WTC11 (cell line): ENCODE measurements at places on chromosomes 2 and 18. TPM values are rescaled to one million over a fixed set of nuclear protein-coding genes. Genes with fewer than 3 reads are reported as not detected.

DNA sequence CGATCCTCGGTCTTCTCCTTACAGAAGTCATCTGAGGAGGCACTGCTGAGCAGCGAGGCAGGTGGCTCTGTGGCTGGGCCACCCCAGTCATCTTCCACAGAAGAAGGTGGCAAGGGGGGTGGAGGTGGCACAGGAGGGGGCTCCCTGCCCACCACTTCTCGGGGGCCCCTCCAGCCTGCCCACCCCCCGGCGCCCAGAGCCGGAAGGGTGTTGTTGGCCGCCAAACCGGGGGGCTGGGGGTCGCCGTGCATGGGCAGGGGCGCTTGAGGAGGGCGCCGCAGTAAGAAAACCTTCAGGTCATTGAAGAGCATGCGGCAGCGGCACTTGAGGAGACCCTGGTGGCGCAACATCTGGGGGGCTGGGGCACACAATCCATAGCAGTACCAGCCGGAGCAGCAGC lies 2.5 kb downstream of the MARCHF4 start:
- DNase-seq: no peak

Gene ZDBF2
- 15.6 to 16.1 TPM (median 16.0 TPM) in 3 replicates for total RNA-seq

Gene REG3G
- total RNA-seq: 0.20 to 0.39 TPM (median 0.30 TPM) in 3 replicates

Gene C1GALT1C1L
- total RNA-seq: 0.16 to 0.46 TPM (median 0.44 TPM) in 3 replicates

DNA sequence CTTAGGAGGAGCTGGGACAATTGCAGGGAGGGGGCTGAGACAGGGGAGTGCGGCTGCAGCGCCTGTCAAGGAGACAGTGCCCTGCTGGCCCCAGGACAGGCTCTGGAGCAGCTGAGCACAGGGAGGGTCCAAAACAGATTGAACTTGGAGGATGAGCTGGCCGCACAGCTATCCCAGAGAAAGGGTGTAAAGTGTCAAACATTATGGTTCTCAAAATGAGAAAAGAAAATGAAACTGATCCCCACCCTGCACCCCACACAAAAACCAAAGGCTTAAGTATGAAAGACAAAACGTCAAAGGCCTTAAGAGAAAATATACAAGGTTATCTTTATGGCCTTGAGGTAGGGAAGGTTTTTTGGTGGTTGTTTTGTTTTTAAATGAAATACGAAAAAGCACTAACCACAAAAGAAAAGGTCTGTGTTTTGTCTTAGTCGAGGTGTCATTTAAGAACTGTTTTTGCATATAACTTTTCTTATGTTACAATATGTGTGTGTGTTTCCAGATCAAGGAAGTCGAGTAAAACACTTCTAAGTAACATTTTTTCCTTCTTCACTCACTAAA lies 111.8 kb downstream of the HDAC4 start:
- DNase-seq: no peak

GRCh38 chr2:205405752-205406151 lies 276.5 kb upstream of the NRP2 start:
- DNase-seq: no peak

GRCh38 chr2:71907503-71907902 lies 240.2 kb downstream of the CYP26B1 start:
- DNase-seq: no peak

DNA sequence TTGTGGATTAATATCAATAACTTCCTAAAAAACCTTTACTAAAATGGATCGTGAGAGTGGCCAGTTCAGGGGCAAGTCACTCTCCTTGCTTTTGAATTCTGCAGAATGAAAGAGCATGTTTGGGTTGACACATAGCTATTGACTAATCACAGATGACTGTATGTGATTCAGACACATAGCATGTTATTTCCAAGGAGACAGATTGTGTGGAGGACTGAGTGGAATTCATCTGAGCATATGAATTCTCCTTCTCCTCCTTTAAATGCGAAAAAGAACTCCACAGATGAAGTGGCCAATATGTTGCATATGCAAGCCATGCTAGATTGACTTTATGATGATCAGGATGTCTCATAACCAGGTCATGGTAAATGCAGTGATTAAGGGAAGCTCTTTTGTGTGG lies 249.4 kb upstream of the FAM98A start:
- no peak for DNase-seq

Gene SCYGR1
- not detected in 3 replicates for total RNA-seq

- peak; percentile 73 for DNase-seq
These were observed 817 bp downstream of the DSC2 start for GRCh38 chr18:31101183-31102024.

GRCh38 chr18:46706968-46707367 lies 49.9 kb downstream of the ST8SIA5 start:
- DNase-seq: no peak

Gene PRSS56
- total RNA-seq: not detected in 3 replicates

GRCh38 chr2:139924070-139924469 lies 1143.9 kb upstream of the NXPH2 start:
- DNase-seq: no peak

DNA sequence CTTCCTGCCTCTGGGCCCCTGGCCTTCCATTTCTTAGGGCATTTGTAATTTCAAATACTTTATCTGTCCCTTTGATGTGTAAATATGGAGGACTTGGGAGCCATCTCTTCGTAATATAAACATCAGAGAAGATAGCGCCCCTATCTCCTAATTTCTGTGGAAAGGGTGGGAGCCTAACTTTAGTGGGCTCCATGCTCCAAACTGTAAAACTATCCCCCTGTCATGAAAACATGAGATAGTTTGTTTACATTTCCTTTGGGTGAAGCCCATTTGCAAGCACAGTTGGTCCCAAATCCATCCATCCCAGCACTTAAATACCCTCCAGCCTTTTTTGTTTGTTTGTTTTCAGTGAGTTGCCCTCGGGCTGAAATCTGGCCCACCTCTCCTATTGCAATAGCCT lies 782.6 kb upstream of the FSHR start:
- DNase-seq: no peak

DNA sequence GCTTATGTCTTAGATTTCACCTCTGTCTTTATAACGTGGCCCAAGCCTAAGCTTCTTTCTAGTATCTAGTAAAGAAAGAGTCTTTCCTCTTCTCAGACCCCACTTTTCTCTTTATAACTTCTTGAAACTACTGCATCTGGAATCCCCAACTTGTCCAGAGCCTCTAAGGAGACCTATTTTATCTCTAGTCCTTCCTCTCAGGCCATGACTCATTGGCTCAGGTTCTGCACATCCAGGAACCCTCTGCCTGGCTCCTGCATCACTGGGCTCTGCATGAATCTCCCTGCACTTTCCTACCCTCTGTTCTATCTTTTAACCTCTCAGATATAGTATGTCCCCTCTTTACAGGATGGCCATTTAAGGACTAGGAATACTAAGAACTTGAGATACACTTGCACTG lies 124.7 kb downstream of the DNAH6 start:
- DNase-seq: no peak

DNA sequence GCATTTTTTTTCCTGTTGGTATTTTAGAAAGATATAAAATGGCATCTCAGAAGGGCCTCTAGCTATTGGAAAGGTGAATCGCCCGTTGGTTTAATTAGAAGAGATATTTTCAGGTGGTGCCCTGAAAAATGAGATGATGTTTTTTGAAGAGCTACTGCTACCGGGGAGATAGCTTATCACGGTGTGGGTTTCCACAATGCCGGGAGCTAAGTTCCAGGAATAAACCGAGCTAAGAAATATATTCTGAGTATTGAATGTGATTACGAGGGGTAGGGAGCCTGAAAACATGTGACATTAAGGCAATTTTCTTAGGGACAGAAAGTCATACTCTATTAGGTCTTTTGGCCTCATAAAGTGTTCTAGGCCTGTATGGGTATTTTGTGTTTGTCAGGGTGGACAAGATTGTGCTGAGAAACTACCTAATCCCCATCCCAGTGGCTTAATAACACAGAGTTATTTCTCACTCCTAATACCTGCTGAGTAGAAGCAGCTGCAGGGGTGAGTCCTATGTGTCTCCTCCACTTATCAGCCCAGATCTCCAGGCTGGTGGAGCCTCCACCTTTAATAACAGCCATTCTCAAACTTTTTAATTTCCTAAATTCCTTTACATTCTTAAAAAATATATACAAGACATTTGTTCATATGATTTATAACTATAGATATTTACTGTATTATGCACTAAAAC lies 150.2 kb downstream of the LRRTM1 start:
- no peak for DNase-seq

DNA sequence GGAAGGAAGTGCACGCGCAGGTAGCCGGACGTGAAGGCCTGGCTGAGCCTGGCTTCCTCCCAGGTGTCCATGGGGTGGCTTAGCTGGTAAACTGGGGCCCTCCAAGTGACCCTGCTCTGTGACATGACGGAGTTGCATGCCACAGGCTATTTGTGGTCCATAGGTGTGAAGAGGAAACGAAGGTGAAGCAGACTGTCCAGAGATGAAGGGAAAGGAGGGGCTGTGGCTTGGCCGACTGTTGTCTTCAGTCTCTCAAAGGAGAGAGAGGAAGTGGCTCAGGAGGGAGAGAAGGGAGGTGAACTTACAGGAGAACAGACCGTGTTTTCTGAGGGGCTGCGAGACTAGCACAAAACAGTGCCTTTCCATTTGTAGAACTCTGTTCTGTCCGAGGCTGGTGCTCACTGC lies 19.3 kb downstream of the INPP5D start:
- no peak for DNase-seq

DNA sequence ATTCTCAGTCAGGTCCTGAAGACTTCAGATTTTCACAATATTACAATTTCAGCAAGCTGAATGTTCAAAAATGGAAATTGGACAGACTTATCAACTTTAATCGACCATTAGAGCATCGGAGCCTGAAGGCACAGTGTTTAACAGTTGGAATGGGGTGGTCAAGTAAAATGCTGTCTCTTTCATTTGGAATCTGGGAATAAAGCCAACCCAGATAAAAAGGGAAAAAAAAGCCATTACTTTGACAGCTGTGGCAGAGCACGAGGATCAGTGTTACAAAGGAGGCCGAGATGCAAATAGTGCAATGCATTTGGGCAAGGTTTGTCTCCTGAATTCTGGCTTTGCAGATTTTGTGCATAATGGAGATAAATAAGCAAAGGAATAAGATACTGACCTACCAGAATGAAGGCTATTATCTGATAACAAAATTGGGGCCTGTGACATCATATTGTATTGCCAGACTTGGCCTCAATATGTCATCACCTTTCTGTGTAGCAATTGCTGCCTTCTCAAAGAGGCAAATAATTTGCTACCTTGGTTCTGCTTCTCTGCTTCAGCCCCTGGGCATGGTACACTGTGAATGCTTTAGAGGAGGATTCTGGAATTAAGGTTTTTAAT lies 277.5 kb upstream of the KLHL29 start:
- no peak for DNase-seq

DNA sequence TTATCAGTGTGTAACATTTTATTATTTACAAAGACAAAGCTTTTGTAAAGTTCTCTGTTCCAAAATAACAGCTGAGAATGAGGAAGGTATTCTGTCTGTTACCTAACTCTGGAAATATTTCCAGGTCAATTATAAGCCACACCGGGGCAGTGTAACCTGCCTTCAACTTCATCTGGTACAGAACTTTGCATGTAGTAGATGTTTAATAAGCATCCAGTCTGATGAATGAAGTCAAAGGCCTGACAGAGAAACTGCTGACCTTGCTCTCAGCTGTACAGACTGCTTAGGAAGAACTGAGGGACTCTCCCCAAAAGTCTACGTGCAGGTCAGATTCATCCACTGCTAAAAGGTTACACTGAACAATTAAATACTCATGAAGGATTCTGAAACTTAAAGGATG lies 43.3 kb downstream of the WDFY1 start:
- DNase-seq: no peak

DNA sequence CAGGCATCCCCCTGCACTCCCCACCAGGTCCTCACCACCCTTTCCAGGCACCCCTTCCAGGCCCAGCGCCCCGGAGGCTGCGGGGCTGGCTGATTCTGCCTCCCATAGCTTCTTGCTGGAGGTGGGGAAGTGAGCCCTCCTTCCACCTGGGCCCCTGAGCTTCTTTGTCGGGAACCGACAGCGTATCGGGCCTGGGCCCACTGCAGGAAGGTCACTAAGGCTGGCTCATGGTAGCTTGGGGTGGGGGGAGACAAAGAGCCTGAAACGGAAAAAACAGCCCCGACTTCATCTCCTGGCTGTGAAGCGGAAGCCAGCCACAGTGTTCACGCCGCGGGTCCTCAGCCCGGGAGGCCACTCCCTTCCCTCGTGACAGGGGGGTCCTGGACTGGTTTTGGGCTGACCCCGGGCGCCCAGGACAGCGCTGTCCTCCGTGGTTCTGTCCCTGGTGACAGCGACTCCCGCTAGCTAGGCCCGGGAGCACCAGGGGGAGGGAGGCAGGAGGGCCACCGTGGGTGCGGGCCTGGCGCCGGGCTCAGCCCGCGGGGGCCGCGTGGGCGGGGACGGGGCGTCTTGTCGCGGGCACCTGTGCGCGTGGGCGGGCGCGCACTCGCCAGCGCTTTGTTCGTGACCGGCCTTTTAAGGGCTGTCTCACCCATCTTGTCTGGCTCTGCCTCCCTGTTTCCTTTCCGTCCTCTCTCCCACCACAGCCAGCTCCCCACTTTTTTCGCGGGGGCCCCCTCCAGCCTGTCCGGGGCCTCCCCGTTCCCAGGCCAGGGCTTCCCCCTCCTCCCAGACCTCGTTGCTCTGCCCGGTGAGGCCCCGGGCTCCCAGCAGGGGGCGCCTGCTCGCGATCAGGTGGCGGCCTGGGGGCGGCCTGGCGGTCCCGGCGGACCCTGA lies 64.9 kb downstream of the DNMT3A start:
- peak; percentile 81 for DNase-seq
